ENCODE measurements at places on chromosomes 3 and 15. TPM values are rescaled to one million over a fixed set of nuclear protein-coding genes. Genes with fewer than 3 reads are reported as not detected.

DUOXA2 gene
- 1.3 TPM for total RNA-seq

HSPBAP1 gene
- total RNA-seq: 10.1 TPM

SEMA5B gene
- total RNA-seq: 1.9 TPM

LRRC31 gene
- 27.0 TPM for total RNA-seq

LYZL4 gene
- total RNA-seq: not detected

RASL12 gene
- 27.7 TPM for total RNA-seq

GRCh38 chr3:168617658-168618057 is 521.9 kb upstream of the GOLIM4 start:
- DNase-seq: no peak

- no peak for DNase-seq
These were observed 40.5 kb downstream of the TTBK2 start for GRCh38 chr15:42880121-42880520.

- no peak for DNase-seq
These were observed 2.2 kb downstream of the ABHD5 start for GRCh38 chr3:43692971-43693370.

GRCh38 chr3:13162549-13163320 is 89.5 kb upstream of the IQSEC1 start:
- no peak for DNase-seq

DNA sequence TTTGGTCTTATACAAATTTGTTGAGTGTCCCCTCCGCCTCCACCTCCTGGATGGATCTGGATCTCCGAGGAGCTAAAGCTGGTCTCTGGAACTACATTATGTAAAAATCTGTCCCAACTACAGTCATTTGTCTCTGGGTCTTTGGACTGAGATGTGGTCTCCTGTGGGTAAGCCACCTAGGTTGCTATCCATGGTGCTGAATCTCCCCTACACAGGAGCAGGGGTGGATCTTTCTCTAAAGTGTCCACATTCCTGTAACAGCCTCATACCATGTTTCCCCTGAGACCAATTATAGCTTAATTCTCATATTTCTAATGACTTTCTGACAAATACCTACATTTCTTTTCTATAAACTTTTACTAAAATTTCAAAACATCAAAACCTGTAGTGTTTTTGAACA is 625.8 kb downstream of the TAFA4 start:
- no peak for DNase-seq

GRCh38 chr15:93028111-93028631 is 60.8 kb downstream of the RGMA start:
- no peak for DNase-seq

DNA sequence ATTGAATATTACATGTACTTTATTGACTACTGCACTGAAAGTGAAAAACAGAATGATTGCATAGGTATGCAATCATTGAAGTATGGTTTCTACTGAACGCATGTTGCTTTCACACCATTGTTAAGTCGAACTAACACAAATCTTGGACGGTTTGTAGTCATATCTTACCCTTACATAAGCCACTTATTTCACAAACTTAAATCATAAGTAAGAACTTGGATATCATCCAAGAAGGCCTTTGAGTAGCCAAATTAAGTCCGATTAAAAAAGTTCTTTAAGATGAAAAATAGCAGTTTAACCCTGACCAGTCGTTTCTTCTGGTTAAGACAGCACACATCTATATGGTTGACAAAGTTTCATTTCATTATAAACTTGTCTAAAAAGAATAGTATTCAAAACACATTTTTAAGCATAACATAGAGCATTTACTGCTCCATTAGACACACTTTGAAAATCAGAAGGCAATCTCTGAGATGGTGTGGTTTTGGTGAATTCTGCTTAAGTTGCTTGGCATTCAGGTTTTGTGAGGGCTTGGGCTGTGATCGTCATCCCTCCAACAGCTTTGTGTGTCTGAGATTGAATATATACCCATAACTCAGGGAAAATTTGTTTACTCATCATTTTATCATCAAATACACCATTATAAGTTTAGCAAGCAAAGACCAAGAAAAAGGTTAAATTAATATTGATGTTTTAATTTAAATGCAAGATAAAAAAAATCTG is 92.2 kb downstream of the NFKBIZ start:
- no peak for DNase-seq

DNA sequence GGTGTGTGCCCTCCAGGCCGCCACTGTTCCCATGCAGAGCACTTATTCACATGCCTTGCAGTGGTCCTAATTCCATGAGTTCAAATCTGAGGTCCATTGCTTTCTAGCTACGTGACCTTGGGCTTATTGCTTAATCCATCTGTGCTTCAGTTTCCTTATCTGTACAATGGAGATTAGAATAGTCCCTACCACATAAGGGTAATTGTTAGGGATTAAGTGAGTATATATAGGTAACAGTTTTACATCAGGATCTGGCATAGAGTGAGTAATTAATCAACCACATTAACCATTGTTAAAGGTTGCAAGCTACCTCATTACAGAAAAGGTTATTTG is 7.6 kb downstream of the CPN2 start:
- DNase-seq: no peak

- no peak for DNase-seq
These were observed 8.2 kb downstream of the RCN2 start for GRCh38 chr15:76939715-76940114.

GRCh38 chr15:68439506-68439905 is 7.5 kb upstream of the ITGA11 start:
- no peak for DNase-seq

DNA sequence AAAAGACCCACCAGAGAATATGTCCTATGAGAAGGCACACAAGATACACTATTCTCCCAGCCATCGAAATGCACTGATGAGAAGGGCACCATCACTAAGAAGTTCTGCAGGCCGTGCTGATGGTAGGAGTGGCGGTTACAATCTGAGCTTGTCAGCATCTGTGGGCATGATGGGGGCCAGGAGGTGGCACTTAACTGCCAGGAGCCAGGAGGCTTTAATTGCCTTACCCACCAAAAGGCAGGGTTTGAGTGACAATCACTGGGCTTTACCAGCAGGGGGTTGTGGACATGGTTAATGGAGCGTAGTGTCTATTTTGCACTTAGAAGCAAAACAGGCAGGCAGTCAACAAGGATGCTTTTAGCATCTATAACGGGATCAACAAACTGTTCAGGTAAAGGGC is 16.0 kb upstream of the SQOR start:
- no peak for DNase-seq

DNA sequence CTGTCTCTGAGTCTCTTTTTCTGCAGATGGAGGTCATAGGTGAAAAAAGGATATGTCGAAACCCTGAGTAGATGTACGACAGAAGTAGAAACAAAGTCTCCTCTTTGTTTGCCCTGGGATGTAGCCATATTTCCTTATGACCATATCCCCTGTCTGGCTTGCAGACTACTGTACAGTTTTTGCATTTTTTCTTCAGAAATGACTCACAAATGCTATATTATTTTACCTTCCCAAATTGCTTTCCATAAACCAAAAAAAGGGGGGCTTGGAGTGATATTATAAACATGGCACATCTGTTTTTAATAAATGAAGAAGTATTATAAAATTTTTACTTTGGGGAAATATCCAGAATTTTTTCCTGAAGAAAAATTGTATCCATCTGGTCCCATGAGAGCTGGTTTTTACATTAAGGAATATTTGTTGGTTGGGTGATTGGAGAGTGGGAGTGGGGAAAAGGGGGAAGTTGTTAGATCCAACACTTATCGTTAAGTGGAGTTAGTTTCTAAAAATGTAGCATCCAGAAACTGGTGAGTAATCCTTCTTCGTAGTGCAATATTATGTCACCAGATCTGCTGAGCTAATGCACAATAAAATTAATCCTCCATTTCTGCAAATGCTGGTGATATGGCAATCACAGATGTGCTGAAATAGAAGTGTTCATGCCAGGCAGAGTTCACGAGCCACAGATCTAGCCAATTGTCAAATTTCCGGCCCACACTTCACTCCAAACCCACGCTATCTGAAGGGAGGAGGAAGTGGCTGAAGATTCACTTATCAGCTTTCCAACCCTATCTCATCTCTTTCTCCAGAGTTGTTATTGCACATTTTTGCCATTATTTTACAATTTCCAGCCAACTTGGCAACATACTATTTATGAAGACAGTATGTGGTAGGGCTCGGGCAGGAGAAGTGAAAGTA is 313.6 kb upstream of the ATP11B start:
- DNase-seq: no peak
